Activated T-cell treated with anti-CD3 and anti-CD28 coated beads for 24 hours (primary cell): ENCODE measurements at places on chromosomes 13 and 19.

DNA sequence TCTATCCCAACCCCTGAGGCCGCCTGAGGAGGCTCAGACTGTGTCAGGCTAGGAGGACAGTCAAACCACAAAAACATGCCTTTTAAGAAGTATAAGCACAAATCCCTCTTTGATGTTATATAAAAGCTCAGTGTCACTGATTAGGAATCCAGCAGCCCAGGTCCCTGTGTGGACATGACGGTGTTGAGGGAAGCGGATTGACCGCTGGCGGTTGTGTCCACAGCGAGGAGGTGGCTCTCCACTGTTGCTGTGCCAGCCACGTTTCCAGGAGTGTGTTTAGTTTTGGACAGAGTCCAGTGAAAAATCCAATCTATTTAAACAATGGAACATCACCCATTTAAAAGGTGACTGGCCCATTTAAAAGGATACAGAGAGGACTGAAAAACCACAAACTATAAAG, 7.5 kb upstream of the GJA3 start:
- no peak for DNase-seq

DNA sequence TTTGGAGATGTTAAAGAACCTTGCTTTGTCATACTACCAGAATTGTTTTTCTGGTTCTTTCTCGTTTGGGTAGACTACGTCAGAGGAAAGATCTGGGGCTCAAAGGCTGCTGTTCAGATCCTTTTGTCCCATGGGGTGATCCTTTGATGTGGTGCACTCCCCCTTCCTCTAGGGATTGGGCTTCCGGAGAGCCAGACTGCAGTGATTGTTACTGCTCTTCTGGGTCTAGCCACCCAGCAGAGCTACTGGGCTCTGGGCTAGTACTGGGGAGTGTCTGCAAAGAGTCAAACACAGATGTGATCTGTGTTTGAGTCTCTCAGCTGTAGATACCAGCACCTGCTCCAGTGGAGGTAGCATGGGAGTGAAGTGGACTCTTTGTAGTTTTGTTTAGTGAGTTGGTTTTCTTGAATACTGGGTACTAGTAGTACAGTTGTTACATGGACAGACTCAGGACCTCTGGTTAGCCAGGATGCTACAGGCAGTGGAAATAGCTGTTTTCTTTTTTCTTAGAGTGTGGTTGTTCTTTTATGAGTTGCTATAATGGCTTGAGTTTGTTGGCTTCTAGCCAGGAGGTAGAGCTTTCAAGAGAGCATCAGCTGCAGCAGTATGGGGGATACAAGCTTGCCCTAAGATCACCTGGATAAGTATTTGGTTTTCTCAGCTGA, 34.4 kb downstream of the DNAJC15 start:
- no peak for DNase-seq

DNA sequence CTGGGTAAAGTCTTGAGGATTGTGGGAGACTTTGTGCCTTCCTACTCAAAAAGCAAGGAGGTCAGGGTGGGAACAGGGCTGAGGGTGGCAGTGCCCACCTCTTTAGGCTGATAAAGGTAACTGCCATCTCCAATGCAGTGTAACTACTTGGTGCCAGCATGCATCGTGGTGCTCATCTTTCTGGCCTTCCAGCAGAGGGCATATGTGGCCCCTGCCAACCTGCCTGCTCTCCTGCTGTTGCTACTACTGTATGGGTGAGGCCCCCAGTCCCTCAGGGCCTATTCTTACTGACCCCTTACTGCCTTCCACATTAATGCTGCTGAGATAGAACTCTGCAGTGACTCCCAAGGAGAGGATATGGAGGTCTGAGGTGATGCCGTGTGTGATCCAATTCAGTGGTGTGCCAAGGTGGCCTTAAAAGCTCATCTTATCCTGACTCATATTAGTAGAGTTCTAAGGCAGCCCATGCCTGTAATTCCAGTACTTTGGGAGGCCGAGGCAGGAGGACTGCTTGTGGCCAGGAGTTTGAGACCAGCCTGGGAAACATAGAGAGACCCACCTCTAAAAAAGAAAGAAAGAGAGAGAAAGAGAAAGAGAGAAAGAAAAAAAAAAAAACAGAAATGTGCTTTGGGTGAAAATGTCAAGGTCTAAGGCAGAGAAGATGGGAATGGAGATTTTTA, 9.7 kb upstream of the ARHGAP45 start:
- no peak for DNase-seq

- DNase-seq = no peak
Measured at GRCh38 chr19:10727685-10728201, 9.9 kb downstream of the DNM2 start.

DNA sequence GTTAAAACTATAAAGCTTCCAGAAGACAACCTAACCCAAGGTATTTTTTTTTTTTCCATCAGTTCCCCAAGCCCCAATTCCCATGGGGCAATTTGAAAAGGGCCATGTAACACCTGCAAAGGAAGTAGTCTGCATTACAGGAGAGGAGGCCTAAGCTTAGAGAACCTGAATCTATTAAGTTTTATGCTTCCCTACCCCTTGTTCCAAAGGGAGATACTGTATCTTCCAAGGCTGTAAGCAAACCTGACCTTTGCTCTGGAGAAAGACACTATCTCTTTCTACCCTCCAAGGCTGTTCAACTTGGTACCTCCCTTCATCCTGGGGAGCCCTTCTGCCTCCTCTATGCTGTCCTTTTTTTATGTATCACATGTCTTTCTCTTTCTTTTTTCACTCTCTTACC, 15.0 kb downstream of the KATNAL1 start:
- DNase-seq = no peak
